ENCODE measurements at places on chromosomes 11 and 22. TPM values are rescaled to one million over a fixed set of nuclear protein-coding genes. Genes with fewer than 3 reads are reported as not detected.

VPREB1 gene
- total RNA-seq: not detected

DNA sequence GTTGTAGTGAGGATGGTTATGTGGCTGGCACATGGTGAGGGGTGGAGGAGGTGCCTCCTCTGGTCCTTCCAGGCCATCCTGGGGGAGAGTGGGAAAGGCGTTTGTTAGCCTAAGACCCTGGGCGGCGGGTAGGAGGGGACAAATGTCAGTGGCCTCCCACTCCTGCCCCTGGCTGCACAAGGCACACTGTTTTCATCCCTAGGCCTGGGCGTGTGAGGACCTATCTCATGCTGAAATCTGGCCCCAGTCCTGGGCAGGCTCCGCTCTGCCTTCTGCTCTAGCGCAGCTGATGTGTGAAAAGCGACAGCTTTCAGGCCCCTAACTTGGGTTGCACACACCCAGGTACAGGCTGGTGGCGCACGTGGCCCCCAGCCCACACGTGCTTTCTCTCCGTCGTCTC is 32.1 kb downstream of the DAGLA start:
- H3K36me3 ChIP-seq: no peaks in the 10 kb centered on the region
- no peak overlapping the region for H3K27ac ChIP-seq
- no peaks in the 10 kb centered on the region for H3K4me1 ChIP-seq
- no peak overlapping the region for H3K4me3 ChIP-seq
- DNase-seq: no peak

GRCh38 chr11:116352881-116353280 is 419.9 kb downstream of the BUD13 start:
- H3K27ac ChIP-seq: no peak overlapping the region
- H3K4me3 ChIP-seq: no peak overlapping the region
- no peaks in the 10 kb centered on the region for H3K27me3 ChIP-seq

SHISA8 gene
- total RNA-seq: 0.60 TPM

RIN1 gene
- total RNA-seq: 1.2 TPM

GRCh38 chr22:43474161-43475101 is 62.6 kb downstream of the MPPED1 start:
- no peak for DNase-seq
- no peak overlapping the region for H3K27ac ChIP-seq
- H3K4me3 ChIP-seq: no peak overlapping the region
- no peaks in the 10 kb centered on the region for H3K4me1 ChIP-seq
- H3K36me3 ChIP-seq: no peaks in the 10 kb centered on the region
